ENCODE measurements at places on chromosomes 4 and X.

GRCh38 chrX:84357296-84357695, 145.0 kb downstream of the HDX start:
- no peak for DNase-seq

GRCh38 chr4:130675266-130675665, 1579.3 kb downstream of the C4orf33 start:
- DNase-seq, result no peak

DNA sequence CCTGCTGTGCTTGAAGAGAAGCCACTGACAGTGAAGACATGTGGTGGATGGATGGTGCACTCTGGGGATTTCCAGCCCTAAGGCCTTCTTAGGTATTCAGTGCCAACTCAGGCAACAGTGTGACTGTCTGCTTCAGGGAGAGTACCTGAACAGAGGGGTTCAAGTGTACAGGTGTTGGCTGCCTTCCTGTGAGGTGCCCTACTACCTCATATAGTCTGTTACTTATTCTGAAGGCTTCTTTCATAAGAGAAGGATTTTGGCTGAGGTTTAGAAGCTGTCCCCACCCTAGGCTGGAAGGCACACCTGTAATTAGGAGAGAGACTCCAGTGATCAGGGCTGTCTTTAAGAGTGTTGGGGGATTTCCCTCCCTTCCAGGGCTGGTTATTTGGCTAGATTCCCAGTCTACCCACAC, 1.8 kb downstream of the FTHL17 start:
- no peak for DNase-seq

GRCh38 chrX:94908171-94908570, 1234.2 kb downstream of the FAM133A start:
- no peak for DNase-seq

DNA sequence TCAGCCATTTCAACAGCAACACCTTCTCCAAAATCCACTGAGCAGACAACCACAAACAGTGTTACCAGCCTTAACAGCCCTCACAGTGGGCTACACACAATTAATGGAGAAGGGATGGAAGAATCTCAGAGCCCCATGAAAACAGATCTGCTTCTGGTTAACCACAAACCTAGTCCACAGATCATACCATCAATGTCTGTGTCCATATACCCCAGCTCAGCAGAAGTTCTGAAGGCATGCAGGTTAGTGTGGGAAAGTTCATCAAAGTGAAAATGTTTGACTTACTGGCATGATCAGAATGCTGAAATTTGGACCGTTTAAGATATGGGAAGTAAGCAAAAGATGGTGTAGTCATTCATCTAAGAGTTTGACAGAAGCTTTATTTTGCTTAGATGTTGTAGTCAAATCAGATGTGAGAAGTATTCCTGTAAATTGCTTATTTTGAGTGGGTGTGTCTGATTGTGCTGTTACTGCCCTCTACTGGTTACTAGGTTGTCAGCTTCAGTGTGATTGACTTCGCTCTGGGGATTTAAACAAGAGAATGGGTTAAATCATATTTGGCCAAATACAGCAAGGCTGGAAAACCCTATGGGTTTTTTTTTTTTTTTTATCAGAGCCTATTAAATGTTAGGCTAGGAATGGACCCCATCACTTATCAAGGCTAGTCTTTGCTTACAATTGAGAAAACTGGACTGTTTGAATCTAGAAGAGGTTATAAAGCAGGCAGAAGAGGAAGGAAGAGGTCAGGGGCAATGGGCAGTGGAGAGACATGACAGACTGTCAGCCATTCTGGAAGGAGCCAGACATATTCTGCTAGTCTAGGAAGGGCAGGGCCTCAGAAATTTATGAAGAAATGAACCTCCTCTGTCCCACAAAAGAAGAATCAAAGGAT, 130.3 kb downstream of the DIPK2B start:
- DNase-seq, result no peak

Measured in T-helper 2 cell (primary cell).